Naive B cell (primary cell): ENCODE measurements at places on chromosomes 12 and 14. TPM values are rescaled to one million over a fixed set of nuclear protein-coding genes. Genes with fewer than 3 reads are reported as not detected.

The ARMH4 gene
- not detected for polyA plus RNA-seq

The AKAP5 gene
- polyA plus RNA-seq, result 0.40 TPM

The GLIPR1L1 gene
- not detected for polyA plus RNA-seq

The SLC38A4 gene
- polyA plus RNA-seq, result not detected

The TROAP gene
- polyA plus RNA-seq, result 2.1 TPM

- H3K4me1 ChIP-seq, result peaks cover 27% of the 10 kb centered on the region
- peaks cover 7% of the 10 kb centered on the region for H3K36me3 ChIP-seq
- peak within 1 kb of the TSS; percentile 93 for H3K4me3 ChIP-seq
- no peaks in the 10 kb centered on the region for H3K27me3 ChIP-seq
- peak within 1 kb of the TSS; percentile 83 for H3K27ac ChIP-seq
- DNase-seq, result peak; percentile 76
Measured at GRCh38 chr12:57005980-57006808, at the start of gene ZBTB39. ZBTB39 (minus strand) TSS chr12:57006546; CDS start chr12:57004917, 1,629 bp downstream.

GRCh38 chr14:60634153-60634552 is 15.1 kb downstream of the SIX1 start:
- peaks cover 15% of the 10 kb centered on the region for H3K4me1 ChIP-seq
- no peaks in the 10 kb centered on the region for H3K36me3 ChIP-seq
- no peak overlapping the region for H3K4me3 ChIP-seq
- H3K27me3 ChIP-seq, result peaks cover 41% of the 10 kb centered on the region
- no peak for DNase-seq

GRCh38 chr12:75698052-75698451 is 186.6 kb upstream of the KRR1 start:
- H3K27me3 ChIP-seq, result peaks cover 13% of the 10 kb centered on the region
- DNase-seq, result no peak
- no peaks in the 10 kb centered on the region for H3K36me3 ChIP-seq
- H3K4me3 ChIP-seq, result no peak overlapping the region
- H3K4me1 ChIP-seq, result no peaks in the 10 kb centered on the region
- H3K27ac ChIP-seq, result no peak overlapping the region

- no peak overlapping the region for H3K4me3 ChIP-seq
- H3K4me1 ChIP-seq, result no peaks in the 10 kb centered on the region
- no peaks in the 10 kb centered on the region for H3K27me3 ChIP-seq
Measured at GRCh38 chr12:104095289-104095688, 31.0 kb downstream of the HCFC2 start.

DNA sequence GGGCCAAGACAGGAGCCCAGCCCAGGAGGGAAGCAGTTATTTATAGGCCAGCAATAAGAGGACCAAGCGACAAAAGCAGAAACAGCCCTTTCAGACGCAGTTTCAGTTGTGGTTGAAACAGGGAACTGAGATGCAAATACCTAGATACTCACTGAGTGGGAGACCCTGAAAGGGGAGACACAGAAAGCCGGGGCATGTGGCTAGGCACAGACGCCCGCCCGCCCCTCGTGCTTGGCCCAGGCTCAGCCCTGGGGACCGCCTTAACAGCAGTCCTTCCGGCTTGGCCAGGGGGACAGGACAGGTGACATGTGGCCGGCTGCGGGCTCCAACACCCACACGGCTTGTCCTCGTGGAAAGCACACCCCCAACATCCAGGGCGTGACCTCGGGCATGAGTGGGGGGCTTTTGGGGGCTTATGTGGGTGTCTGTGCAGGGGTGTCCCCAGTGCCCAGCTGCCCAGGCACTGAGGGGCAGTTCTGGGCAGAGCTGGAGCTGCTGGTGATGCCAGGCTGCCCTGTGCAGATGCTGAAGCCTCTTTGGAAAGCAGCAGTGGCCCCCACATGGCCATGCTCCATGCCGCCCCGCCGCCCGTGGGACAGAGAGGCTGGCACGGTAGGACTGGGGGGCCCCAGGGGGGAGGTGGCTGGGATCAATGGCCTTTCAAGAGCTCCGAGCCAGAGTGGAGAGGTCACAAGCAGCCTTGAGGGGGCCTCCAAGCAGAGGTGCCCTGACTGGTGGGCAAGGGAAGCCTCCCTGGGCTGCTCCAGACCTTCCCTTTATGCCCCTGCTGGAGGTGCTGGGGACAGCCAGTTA is 2.1 kb downstream of the PLD4 start:
- peaks cover 43% of the 10 kb centered on the region for H3K4me1 ChIP-seq
- no peaks in the 10 kb centered on the region for H3K27me3 ChIP-seq
- H3K4me3 ChIP-seq, result peak overlapping the region; percentile 96

GRCh38 chr14:60695327-60695726 is 28.8 kb downstream of the SIX4 start:
- H3K4me3 ChIP-seq, result no peak overlapping the region
- peaks cover 8% of the 10 kb centered on the region for H3K27me3 ChIP-seq
- peaks cover 3% of the 10 kb centered on the region for H3K36me3 ChIP-seq
- H3K4me1 ChIP-seq, result no peaks in the 10 kb centered on the region

DNA sequence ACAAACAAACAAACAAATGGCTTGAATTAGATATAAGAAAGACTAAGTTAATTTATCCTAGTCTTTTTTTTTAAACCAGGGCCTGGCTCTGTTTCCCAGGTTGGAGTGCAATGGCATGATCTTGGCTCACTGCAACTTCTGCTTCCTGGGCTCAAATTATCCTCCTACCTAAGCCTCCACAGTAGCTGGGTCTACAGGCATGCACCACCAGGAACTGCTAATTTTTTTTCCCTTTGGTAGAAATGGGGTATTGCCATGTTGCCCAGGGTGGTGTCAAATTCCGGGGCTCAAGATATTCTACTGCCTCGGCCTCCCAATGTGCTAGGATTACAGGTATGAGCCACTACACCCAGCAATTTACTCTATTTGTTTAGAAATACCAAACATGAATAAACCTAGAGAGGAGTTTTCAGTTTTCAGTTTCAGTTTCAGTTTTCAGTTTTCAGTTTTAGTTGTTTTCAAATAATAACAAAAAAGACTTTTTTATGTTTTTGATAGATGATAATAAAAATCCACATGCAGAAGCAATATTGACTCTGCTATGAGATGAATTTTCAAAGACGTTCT is 817.0 kb downstream of the FLRT2 start:
- no peaks in the 10 kb centered on the region for H3K27me3 ChIP-seq
- H3K36me3 ChIP-seq, result no peaks in the 10 kb centered on the region
- no peak overlapping the region for H3K27ac ChIP-seq
- H3K4me3 ChIP-seq, result peak overlapping the region; percentile 31
- DNase-seq, result no peak

DNA sequence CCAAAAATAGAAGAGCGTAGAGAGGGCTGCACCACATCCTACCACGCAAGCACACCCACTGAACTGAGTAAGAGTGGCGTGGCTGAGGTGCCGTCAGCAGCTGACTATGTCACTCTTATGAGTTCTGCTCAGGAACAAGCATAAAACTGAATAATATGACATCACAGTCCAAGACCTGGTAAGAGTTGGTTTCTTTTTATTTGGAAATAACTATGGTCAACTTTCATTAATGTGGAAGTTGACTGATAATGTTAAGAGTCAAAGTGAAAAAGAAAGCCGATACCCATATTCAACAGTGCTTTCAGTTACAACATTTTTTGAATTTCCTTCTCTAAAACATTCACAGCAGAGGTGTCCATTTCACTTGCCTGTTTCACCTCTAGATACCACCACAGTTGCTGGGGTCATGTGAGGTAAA is 44.6 kb downstream of the GNS start:
- H3K4me1 ChIP-seq, result no peaks in the 10 kb centered on the region
- no peaks in the 10 kb centered on the region for H3K27me3 ChIP-seq
- DNase-seq, result no peak
- H3K27ac ChIP-seq, result no peak overlapping the region
- H3K4me3 ChIP-seq, result no peak overlapping the region
- peaks cover 14% of the 10 kb centered on the region for H3K36me3 ChIP-seq
